Choroid plexus epithelial cell (primary cell): ENCODE measurements at places on chromosomes 11 and 22.
A peak's percentile ranks its signal among the peaks of the same experiment; 100 is the strongest.

GRCh38 chr11:8018484-8019313 lies 31.6 kb downstream of the EIF3F start:
- peak; percentile 51 for DNase-seq

DNA sequence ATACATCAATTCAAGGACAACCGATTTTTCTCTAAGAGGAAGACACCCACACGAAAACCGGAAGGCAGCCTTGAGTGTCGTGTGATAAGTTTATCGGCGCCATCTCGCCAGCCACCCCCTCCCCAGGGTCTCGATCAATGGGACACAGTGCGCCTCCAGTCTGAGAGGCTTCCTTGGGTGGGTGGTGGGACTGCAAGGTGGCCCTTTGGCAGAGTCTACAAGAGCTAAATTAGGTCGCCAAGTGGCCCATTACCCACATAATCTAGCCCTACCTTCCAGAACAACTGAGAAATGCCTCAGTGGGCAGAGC lies 64.0 kb downstream of the CD6 start:
- DNase-seq, result no peak

GRCh38 chr11:94793822-94794221 lies 25.7 kb downstream of the AMOTL1 start:
- peak; percentile 79 for DNase-seq

- no peak for DNase-seq
These were observed 24.0 kb upstream of the LRRC10B start for GRCh38 chr11:61484541-61484940.

DNA sequence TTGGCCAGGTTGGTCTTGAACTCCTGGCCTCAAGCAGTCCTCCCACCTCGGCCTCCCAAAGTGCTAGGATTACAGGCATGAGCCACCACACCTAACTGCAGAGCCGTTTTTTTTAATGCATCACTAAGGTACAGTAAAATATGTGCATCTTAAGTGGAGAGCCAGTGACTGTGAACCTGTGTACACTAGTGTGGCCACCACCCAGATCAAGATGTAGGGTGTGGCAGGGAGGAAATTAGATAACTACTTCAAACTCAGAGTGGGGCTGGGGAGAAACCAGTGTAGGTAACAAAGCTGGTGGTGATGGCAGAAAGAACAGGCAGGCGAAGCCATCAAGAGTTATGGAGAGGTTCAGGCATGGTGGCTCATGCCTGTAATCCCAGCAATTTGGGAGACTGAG lies 14.4 kb downstream of the SNAP29 start:
- no peak for DNase-seq

- peak; percentile 41 for DNase-seq
These were observed 17.1 kb downstream of the PATZ1 start for GRCh38 chr22:31329029-31329428.

DNA sequence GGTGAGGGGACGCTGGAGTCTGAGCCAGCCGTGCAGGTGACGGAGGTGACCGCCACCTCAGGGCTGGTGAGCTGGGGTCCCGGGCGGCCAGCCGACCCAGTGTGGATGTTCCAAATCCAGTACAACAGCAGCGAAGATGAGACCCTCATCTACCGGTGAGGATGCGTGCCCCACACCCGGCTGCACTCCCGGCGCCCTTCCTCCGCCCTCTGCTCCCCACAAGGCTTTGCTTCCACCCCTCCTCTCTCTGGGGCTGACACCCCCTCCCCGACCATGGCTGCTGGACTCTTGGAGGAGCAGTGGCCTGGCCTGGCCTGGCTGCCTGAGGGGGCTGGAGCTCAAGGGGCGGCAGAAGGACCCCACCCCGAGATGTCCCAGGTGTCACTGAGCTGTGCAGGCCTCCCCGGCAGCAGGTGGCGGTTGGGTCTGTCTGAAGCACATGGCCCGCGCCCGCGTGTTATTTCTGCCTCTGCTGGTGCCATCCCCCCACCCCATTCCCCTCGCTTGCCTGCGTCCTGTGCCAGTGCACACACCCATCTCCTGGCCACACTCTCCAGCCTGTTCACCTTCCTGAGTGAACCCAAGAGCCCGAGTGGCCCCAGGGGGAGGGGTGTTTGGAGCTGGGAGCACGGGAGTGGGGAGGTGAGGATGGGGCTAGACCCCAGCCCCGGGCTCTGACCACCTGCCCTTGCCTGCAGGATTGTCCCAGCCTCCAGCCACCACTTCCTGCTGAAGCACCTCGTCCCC lies 2.2 kb downstream of the LRFN4 start:
- DNase-seq, result no peak

DNA sequence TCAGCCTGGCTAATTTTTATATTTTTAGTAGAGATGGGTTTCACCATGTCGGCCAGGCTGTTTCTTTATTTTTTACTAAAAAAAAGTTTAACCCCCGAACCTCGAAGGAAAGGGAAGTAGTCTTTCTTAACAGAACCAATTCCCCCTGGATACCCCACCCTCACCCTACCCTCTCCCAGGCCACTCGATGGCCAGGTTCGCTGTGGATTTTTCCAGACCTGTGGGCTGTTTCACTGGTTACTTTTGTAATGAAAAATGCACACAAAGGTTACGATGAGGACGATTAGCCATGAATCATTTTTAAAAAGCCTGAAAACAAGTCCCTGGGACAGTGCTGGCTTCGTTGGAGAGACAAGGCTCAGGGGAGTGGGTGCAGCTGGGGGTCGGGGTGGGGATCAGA lies 2.5 kb downstream of the TSPO start:
- DNase-seq, result peak; percentile 48

- no peak for DNase-seq
These were observed 3.7 kb upstream of the CD44 start for GRCh38 chr11:35135222-35135621.

DNA sequence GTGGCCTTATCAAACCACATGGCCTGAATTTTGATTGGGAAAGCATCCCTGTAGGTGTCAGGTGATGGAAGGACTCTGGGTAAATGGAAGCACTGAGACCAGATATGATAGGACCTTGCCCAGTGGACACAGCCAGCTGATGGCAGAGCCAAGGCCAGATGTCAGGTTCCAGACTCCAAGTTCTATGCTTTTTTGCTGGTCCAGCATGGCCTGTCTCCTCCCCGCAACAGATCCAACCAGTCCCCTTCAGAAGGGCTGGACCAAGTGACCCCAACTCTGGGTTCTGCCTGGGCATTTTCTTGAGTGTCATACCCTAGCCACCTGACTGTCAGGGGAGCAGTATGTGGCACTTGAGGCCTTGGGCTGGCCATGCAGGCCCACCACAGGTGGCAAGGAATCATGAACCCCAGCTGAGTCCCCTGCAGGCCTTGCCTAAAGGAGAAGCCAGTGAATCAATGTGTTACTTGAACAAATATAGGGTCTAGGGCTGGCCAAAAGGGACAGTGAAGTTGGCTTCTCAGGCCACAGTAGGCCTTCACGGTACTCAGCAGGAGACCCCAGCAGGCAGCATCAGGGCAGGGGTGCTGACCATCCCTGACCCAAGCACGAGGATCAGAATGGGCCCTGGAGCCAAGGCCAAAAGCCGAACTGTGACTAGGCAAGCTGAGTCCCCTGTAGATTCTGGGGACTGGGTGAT lies 27.1 kb downstream of the KCNQ1OT1 start:
- no peak for DNase-seq
